Suppressor macrophage treated with lipopolysaccharide for 1 hour (primary cell): ENCODE measurements at places on chromosomes 4 and X.
A peak's percentile ranks its signal among the peaks of the same experiment; 100 is the strongest.

DNA sequence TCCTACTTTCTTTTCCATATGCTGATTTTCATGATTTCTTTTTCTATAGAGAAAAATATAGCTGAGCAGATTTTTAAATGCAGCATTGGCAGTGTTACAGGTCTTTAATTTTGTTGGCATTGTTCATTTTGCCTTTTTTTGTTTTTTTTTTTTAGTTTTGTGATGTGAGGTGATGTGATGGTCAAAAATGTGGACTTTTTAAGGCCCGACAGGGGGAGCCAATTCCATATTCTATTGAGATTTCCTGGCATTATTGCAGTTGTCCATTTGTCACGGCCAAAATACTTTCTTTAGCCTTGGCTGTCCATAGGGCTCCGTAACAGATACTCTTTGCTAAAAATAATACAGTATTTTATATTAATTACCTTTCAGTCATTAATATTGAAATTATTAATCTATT, 47.8 kb downstream of the SLIT2 start:
- peak; percentile 2 for DNase-seq

DNA sequence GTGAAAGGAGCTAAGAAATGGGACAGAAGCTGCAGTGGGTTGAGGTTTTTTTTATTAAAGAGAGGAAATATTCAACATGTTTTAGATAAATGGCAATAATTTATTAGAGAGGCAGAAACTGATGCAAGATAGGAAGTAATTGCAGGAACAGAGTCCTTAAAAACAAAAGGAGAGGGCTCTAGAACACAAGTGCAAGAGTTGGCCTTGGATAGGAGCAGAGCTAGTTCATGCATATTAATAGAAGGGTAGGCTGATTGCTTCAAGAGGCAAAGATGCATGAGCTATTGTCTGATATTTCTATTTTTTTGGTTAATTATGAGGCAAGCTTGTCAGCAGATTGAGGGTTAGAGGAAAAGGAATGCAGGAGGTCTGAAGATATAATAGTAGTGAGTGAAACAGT, 91.0 kb upstream of the GPRIN3 start:
- no peak for DNase-seq

DNA sequence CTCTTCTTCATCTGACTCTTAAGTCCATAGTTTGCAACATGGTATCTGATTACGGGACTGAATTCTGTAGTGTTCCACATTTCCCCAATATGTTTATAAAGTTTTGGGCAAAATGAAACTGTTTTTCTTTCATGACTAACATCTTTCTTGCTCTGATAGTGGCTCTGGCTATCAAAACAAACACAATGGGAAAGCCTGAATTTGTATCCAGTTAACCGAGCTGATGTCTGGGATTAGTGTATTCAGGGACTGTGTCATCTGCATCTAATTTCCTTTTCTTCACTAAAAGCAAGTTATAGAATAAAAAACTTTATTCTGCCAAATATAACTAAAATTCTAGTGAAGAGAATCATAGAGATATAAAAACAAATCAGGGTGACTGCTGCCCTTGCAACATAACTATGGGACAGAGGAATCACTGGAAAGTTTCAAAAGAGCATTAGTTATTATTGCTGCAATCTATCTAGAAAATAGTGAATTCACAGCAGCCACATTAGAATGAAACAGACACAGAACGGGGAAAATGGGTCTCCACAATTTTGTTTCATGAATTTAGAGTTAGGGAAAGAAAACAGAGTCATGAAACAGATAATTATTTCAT, 61.3 kb downstream of the ANTXR2 start:
- DNase-seq = no peak

DNA sequence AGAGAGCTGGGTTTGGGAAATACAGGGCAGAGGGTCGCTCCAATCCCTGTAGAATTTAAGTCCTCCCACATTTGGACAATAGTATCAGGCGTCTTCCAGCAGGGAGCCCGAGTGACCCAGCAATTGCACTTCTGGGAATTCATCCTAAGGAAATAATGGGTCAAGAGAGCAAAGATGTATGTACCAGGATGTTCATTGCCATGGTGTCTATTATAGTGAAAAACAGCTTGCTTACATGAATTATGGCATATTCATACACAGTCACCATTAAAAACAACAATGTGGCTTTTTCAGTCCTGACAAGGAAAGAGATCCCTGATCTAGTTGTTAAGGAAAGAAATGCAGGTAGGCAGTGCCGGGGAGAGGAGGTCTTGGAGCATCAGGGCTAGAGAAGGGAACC, 167.7 kb downstream of the PJA1 start:
- DNase-seq = no peak

GRCh38 chrX:136827026-136827425, 46.3 kb upstream of the ARHGEF6 start:
- DNase-seq = no peak

DNA sequence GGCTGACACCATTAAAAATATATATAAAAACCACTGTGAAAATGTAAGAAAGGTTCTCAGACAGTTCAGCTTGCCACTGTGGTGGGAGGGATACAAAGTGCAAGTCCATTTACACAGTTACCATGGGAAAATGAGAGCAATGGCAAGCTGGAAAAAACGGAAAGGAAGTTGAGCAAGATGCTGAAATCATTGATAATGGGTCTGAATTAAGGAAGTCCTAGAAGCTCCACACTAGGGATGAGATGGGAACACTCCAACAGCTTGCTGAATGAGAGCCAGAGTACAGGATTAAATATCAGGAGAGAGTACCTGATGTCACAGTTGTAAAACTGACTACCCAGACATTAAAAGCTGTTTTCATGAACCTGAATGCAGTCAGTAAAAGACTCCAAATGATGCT, 218.6 kb downstream of the PRDM5 start:
- peak; percentile 38 for DNase-seq

GRCh38 chr4:180099957-180100356, 2143.2 kb upstream of the TENM3 start:
- peak; percentile 36 for DNase-seq

DNA sequence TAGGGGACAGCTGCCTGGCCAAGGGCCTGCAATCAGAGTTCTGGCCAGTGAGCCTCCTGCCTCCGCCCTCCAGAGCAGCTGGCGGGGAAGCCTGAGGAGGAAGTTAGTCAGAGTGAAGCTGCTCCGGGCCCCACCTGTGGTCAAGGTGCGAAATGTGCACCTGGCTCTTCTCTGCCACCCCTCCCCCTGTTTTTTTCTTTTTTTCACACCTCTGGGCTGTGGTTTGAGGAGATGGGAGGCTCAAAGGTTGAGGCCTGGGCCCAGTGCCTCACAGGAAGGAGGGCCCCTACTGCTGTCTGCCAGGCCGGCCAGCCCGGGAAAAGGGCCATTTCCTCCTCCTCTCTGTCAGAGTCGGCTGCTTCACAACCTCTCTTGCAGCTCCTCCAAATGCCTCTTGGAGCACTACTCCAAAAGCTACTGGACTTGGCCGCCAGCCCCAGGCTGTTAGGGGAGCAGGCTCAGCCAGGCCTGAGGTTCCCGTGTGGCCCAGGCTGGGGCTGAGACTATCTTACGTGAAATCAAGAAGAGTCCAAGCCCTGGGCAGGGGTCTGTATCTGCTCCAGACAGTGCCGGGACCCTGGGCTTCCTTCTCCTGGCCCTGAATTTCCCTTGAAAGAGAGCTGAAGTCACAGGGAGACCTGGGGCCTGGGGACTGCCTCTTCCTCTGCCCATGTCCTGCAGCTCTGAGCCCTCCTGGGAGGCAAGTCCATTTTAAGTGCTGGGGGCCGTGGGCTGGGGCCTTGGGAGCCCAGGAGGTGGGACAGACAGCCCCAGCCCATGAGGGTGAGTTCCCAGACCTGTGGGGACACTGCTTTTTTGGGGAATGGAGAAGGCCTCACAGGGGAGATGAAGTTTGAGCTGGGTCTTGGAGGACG, 4.5 kb upstream of the CXCR3 start:
- DNase-seq = peak; percentile 37
